ENCODE measurements at places on chromosomes 6 and 20.
A peak's percentile ranks its signal among the peaks of the same experiment; 100 is the strongest.

GRCh38 chr6:56794421-56794820, 151.7 kb upstream of the DST start:
- no peak for DNase-seq

DNA sequence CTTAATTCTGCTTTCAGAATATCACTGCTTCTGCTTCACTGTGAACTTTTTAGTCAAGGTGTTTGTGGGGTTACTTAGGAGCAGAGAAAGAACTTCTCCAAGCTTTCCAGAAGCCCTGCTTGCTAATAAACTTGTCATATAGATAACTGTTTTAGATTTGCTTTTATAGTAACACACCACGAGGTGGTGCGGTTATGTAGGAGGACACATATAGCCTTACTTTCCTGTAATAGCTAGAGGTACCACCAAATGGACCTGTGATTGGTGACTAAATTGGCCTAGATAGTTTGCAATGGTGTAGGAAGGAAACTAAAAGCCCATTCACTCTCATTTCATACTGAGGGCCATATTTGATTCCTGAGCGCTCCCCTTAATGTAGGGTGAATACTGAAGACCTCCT, 52.3 kb upstream of the BCLAF1 start:
- DNase-seq = no peak

DNA sequence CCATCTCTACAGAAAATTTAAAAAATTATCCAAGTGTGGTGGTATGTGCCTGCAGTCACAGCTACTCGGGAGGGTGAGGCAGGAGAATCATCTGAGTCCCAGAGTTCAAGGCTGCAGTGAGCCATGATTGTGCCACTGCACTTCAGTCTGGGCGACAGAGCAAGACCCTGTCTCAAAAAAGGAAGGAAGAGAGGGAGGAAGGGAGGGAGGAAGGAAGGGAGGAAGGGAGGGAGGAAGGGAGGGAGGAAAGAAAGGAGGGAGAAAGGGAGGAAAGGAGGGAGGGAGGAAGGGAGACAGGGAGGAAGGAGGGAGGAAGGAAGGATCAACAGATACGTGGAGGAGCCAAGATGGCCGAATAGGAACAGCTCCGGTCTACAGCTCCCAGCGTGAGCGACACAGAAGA, 90.1 kb downstream of the ZNF217 start:
- DNase-seq = no peak

DNA sequence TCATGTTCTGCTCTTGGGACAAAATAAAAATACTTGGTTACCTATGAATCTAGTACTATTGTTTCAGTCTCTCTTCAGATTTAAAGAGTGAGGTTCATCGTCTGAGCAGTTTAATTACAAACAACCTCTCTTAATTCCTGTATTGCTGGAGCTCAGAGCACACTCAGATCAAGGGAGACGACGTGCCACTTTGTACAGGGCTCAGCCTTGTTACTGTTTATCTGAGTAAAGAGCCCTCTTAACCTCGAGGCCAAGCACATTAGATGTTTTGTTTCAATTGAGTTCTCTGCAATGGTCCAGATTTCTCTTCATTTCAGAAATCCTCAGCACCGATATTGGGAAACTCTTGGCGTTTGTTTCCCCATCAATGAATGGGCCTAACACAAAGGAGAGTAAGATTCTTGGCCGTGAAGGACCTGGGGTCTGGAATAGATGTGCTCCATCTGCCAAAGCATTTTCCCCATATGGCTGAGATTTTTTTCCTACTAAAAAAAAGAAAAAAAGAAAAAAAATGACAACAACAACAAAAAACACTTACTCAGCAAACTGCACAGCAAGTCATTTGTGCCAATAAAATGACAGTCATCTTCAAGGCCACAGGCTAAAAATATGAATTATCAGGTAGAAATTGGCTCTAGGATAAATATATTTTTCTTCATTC, 82.6 kb upstream of the CCN6 start:
- DNase-seq = no peak

- peak; percentile 45 for DNase-seq
These were observed 312.0 kb downstream of the ZFAND3 start for GRCh38 chr6:38131527-38131965.

DNA sequence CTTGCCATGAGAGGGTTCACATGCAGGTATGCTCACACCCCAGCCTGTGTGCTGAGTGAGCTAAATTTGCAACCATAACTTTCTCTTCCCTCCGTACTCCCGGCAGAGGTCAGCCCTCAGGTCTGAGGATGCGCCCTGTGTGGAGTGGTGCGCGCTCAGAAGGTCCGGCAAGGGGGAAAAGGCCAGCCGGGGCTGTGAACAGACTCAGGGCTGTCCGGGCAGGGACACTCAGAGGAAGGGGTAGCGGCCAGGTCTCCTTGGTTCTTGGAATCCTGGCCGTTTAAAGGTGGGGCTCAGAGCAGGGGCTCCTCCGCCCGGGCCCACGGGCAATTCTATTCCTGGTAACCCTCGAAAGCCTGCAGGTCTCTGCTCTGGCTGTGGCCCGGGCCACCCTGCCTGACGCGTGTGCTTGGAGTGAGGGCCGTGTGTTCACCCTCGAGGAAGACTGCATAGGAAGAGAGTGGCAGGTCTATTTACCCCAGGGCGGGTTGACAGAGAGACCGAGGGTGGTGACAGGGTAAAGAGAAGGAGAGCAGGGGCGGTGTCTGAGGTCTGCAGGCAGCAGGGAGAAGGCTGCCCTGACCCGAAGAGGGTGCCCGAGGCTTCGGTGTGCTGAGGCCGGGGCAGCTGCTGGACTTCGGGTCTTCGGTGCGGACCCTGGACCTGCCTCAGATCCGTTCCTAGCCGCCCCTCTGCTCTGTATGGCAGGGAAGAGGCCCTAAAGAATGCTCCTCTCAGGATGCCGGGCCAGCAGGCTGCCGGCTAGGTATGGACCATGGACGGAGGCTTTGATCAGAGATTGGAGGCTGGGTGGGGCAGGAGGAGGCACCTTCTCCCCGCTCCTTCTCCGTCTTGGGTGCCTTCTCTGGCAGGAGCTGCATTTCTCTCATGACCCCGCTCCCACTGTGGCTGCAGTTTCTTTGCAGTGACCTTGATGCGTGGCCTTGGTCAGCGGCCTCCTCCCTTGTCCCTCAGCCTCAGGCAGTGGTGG, 131.1 kb upstream of the ARMC2 start:
- no peak for DNase-seq

- DNase-seq = no peak
These were observed 46.8 kb downstream of the LY86 start for GRCh38 chr6:6635291-6635690.

- no peak for DNase-seq
These were observed 6.0 kb upstream of the LKAAEAR1 start for GRCh38 chr20:64090165-64090564.

- peak; percentile 80 for DNase-seq
These were observed 58.6 kb downstream of the PPP1R3G start for GRCh38 chr6:5143634-5144311.

- no peak for DNase-seq
These were observed 101.9 kb upstream of the ARMC2 start for GRCh38 chr6:108746366-108746765.

GRCh38 chr6:54040545-54040944, 70.7 kb upstream of the MLIP start:
- DNase-seq = no peak

- DNase-seq = no peak
These were observed 48.0 kb upstream of the COL10A1 start for GRCh38 chr6:116173928-116174327.

GRCh38 chr6:152188011-152188410, 380.5 kb downstream of the ESR1 start:
- DNase-seq = no peak

DNA sequence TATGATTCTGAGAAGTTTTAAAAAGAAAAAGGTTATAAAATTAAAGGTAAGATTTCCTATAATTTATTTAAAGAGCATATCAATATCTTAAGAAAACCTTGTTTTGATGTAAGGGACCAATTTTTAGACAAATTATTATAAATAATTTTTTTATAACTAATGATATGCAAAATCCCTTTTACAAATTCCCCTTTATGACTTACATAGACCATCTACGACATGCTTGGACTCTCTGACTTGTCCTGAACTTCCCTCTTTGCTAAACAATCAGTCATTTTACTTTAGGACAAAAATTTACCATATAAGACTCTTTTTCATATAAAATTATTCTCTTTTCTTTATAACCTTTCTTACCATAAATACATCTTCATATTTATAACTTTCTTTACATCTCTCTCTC, 15.3 kb upstream of the ANGPT4 start:
- DNase-seq = no peak

DNA sequence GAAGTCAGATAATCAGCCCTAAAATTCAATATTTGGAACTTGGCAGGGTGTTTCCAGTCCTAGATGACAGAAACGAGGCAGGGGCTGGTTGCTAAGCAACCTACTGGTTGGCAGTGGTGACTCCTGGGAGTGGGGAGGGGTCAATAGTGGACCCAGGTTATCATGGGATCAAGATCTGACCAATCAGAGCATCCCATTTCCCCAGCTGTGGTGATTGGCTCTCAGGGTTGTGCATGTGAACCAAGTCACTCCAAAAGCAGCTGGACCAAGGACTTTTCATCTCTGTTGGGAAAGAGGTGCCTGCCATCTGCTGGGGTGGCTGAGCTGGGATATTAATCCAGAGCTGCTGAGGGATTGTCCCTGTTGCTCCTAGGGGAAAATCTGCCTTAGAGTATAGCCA, 253.4 kb downstream of the PREX1 start:
- no peak for DNase-seq

DNA sequence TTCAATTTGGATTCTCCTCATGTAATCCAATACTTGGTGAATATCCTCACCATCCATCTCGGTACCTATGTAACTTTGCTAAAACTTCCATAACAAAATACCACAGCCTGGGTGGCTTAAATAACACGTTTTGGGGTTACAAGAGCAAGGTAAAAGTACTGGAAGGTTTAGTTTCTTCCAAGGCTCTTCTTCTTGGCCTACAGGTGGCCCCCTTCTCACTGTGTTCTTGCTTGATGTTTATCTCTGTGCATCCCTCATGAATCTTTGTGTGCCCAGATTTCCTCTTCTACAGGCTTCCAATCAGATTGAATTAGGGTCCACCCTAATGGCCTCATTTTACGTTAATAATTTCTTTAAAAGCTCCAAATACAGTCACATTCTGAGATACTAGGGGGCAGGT, 163.3 kb upstream of the HCRTR2 start:
- no peak for DNase-seq

GRCh38 chr20:51625105-51625504, 82.6 kb upstream of the NFATC2 start:
- DNase-seq = no peak

DNA sequence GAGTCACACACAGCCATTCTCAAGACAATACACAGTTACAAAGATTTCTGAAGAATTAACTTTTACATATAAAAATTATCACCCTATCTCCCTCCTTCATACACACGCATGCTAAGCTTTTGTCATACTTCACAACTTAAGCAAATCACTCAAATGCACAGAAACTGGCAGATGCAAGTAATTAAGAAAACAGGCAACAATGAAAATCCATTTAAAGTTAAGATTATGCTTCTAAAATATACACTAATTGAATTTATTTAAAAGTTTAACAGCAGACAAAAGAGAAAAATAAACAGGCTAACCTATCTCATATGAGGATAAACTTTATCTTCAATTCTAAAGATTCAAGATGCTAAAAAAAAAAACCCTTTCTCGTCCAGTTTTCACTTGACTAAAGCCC, 68.4 kb downstream of the DST start:
- DNase-seq = no peak

GRCh38 chr6:37985355-37985754, 165.8 kb downstream of the ZFAND3 start:
- DNase-seq = peak; percentile 27

- DNase-seq = peak; percentile 54
These were observed 50.9 kb upstream of the DACT2 start for GRCh38 chr6:168370310-168370991.

DNA sequence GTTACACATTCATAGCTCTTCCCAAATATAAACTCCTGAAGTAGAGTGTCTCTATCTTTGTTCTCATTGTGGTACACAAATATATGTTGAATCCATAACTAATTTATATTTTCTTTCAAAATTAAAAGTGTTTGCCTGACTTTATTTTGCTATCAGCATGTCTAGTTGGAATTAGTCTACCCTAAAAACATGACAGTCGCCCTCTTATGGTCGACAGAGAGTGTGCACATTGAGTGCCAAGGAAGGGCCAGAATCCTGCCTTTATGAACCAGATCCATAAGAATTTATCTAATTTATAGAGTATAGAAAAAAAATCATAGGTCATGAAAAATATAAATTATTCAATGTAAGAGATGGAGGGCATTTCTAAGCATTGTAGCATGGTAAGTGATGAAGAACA, 12.3 kb upstream of the DEFB112 start:
- no peak for DNase-seq

GRCh38 chr20:5153612-5154542, 27.1 kb downstream of the CDS2 start:
- DNase-seq = no peak

- no peak for DNase-seq
These were observed 84.4 kb downstream of the ANKRD60 start for GRCh38 chr20:58144096-58144495.

- DNase-seq = no peak
These were observed 5.0 kb upstream of the ADGRF1 start for GRCh38 chr6:47047097-47047478.

- no peak for DNase-seq
These were observed 41.3 kb downstream of the ADGRF1 start for GRCh38 chr6:47000842-47001241.

GRCh38 chr6:85185977-85186376, 263.9 kb upstream of the NT5E start:
- DNase-seq = no peak

- DNase-seq = no peak
These were observed 30.8 kb upstream of the SCRT2 start for GRCh38 chr20:706366-706885.

DNA sequence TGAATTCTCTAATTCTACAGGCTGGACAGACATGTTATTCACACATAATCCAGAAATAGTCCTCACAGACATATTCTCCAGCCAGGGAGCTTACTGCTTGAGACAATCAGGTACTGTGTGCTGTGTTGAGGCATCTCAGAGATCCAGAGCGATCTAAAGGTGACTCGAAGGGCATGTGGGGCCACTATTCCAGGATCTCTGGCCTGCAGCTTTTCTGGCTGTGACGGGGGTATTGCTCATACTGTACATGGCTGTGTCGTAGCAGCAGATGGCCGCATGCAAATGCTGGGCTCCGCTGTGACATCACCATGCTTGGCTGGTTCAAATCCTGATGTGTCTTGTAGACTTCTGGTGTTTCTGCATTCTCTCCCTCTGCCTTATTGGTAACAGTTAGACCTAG, 37.8 kb downstream of the CD109 start:
- no peak for DNase-seq

DNA sequence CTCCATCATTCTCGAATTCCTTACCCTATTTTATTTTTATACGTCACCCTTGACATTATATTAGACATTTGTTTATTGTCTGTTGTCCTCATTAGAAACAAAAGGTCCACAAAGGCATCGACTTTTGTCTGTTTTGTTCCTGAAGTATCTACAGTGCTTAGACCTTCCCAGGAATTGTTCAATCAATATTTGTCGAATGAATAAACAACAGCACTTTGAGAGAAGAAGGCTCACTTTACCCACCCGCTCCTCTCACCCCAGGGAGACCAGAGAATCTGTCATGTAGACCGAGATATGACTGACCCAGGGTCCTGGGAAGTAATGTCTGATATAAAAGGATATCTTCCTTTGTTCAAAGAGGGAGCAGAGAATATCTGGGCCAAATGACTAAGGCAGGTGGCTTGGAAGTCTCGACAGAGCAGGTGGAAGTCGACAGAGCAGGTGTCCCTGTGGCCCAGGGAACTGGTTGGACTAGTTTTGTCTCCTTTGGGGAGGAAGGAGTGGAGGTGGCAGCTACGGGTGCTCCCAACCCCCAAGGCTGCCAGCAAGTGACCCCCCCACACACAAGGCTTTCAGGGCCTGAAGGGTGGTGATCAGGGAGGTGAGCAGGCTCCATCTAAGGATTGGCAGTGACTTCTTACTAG, 14.8 kb upstream of the CHMP4B start:
- DNase-seq = no peak

All from activated CD4-positive, alpha-beta T cell treated with anti-CD3 and anti-CD28 coated beads, Interleukin-2, amount 50 U/mL, for 16 hours (primary cell).